ENCODE measurements at places on chromosomes 13 and 19.

GRCh38 chr13:80802946-80803345 is 462.0 kb upstream of the SPRY2 start:
- no peak for DNase-seq

DNA sequence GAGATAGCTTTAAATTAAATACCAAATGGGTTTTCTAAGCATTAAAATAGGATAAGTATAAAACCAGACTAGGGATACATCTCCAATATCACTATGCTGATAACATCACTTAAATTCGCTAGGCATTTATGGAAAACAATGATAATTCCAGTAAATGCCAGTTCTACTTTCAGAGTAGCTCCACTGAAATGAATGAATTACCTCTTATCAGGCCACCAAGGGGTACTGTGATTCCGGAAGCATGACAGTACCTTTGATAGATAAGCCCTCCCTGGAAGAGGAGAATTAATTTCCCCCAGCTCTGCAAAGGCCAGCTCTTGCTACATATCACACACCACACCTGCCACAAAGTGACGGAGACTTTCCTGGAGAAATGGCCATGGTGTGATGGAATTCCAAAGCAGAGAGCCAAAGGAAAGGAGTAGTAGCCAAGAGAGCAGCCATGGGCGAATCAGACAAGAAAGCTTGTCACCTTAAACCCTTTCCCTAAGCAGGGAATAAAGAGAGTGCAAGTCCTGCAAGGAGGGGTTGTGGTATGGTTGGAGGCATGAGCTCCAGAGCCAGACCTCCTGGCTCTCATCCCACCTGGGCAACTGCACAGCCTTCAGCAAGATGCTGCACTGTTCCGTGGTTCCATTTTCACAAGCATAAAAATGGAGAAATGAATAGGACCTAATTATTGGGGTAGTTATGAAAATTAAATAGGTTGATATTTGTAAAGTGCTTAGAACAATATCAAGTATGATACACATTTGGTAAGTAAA is 423.1 kb downstream of the FGF14 start:
- no peak for DNase-seq

DNA sequence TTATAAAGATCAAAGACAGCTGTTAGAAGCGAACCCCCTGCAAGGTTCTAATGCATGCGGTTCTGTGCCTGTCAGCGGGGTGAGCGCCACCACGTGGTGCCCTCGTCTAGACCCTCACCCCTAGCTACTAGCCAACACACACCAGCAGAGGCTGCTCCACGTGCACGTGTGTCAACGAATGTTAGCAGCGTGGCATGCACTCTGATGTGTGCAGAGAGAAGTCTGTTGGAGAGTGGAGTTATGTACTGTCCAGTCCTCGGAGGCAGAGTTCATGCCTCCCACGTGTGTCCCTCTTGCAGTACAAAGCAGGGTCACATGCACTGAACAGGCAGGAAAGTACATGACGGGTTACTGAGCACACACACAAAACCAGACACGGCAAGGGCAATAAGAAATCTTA is 75.0 kb upstream of the SLC15A1 start:
- DNase-seq, result no peak

DNA sequence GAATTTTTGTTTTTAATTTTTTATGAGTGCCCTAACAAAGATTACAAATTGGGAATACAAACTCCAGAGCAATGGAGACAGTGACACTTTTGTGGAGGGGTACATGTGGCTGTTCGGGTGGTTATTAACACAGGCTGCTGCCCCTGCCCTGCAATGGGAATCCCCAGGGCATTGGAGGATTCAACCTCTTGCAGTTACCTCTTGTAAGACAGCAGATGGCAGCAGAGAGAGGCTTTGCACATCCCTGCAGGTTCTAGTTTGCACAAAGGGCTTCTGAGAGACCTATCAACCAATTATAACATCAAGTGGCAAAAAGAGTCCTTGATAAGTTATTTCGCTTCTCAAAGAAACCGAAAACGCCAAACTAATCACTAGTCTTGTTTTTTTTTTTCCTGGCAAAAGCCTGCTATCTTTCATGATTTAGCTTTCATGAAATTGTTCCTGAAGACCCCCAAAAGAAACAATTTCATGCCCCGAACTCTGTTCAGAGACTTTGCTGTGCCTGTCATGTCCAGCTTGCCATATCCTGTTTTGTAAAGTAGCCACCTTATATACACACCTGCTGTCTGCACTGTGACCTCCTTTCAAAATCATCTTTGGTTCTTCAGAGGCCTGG is 10.4 kb downstream of the GJB2 start:
- DNase-seq, result peak; percentile 80

DNA sequence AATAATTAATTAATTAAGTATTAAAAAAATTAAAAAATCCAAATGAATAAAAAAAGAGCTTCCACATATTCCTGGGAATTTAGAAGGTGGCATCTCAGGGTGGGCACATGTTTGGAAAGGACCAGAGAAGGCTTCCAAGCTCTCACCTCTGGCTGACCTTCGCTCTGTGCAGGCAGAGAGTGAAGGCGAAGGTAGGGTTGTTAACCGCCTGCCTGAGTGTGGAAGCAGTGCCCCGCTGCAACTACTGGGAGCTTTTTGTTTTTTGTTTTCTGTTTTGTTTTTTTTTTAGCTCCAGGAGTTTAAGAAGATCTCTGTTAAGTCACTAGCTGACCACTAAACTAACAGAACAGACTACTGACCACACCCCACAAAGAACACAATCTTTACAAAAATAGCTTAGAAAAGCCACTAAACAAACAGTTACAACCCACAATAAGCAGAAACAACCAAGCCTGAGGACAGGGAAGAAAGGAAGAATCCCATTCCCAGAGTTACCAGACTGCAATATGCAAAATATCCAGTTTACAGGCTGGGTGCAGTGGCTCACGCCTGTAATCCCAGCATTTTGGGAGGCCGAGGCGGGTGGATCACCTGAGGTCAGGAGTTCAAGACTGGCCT is 11.4 kb downstream of the ZNF541 start:
- no peak for DNase-seq

DNA sequence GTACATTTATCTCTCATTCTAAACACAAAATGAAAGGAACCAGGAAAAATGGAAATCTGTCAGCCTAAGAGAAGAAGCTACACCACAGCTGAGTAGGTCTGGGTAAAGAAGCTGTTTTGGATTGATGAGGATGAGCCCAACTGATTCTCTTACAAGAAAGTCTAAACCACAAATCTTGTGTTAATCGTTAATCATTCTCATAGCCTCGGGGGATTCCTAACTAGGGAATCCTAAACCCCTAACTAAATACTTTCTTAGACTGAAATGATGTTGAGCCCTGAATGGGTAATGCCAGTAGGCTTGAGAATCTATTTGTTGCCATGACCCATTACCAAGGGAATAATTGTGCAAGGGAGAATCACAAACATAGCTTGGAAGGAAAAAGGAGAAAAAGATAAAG is 327.5 kb upstream of the SPRY2 start:
- DNase-seq, result no peak

GRCh38 chr13:104954210-104954609 is 1581.3 kb downstream of the EFNB2 start:
- DNase-seq, result no peak

- DNase-seq, result peak; percentile 43
These were observed 23.7 kb downstream of the SLC6A16 start for GRCh38 chr19:49301165-49301865.

DNA sequence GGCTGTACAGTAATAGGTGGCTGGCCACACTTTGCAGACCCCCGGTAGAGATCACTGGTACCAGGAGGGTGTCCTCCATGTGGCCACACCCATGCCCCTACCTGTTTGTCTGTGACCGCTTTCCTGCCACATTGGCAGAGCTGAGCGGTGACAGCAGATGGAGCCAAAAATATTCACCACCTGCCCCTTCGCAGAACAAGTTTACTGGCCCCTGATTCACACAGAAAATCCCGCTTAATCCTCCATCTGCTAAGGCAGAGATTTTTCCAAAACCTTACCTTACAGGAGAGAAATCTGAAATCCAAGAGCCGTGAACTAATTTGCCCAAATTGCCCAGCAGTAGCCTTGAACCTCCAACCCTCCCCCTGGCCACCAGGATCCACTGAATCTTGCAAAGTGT is 52.1 kb downstream of the MYO9B start:
- DNase-seq, result no peak

All from IMR-90 (cell line).